Adipocyte (in vitro differentiated cells): ENCODE measurements at places on chromosomes 5 and 9.
A peak's percentile ranks its signal among the peaks of the same experiment; 100 is the strongest.

- peak; percentile 10 for DNase-seq
Measured at GRCh38 chr9:88433583-88434255, 45.5 kb downstream of the SPIN1 start.

- DNase-seq = no peak
Measured at GRCh38 chr9:96219900-96220257, 82.1 kb downstream of the HSD17B3 start.

GRCh38 chr5:156762771-156763170 is 87.3 kb upstream of the PPP1R2B start:
- no peak for DNase-seq

GRCh38 chr5:79172269-79172668 is 60.7 kb downstream of the BHMT start:
- peak; percentile 48 for DNase-seq

- DNase-seq = no peak
Measured at GRCh38 chr5:1907616-1908015, 24.9 kb upstream of the IRX4 start.
